NCI-H1092 (cell line): ENCODE measurements at places on chromosomes 1 and 21.

GRCh38 chr1:73452522-73452921 is 745.5 kb downstream of the LRRIQ3 start:
- DNase-seq: no peak

DNA sequence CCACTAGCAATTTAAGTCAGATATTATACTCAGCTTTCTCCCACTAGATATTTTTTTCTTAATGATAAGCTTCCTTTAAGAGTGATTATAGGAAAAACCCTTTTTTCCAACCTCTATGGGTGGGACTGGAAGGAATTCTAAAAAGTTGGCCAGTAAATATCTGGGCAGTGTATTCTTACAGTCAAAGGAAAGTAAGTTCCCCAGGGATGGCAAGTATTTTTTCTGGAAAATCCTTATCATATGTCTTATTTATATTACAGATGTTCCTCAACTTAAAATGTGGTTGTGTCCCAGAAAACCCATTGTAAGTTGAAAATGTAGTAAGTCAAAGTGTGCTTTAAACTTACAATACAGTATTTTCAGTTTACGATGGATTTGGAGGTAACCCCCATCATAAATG is 29.2 kb downstream of the CMPK1 start:
- no peak for DNase-seq

DNA sequence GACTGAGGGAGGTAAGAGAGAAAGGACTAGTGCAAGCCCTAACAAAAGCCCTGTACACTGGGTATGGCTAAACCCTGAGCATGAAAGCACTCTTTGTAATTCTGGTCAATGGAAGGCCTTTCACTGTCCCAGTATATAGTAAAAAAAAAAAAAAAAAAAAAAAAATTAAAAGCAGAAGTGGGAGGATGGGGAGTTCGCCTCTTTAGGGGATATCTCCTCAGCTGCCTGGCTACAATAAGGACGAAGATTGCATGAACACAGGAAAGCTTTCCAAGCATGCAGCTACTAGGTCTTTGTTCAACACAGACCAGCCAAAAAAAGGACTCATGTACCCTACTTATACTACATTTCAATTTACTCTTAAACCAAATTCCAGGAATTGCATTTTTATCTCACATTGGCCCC is 59.1 kb downstream of the EIF4G3 start:
- no peak for DNase-seq

GRCh38 chr1:222620566-222620965 is 2.7 kb downstream of the MIA3 start:
- no peak for DNase-seq

DNA sequence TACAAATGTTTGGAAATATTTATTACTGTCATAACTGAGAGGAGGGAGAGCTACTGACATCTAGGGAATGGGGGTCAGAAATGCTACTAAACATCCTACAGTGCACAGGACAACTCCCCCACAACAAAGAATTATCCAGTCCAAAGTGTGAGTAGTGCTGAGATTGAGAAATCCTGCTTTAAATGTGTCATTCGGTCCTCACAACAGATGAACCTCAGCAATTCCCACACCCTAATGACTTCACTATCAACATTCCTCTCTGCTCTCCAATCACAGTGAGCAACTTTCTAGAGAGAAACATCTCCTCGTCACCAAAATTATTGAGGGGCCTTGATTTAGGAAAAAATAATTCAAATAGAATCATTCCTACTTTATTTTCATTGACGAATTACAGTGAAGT is 18.0 kb downstream of the OMA1 start:
- no peak for DNase-seq

- peak; percentile 12 for DNase-seq
Observed at GRCh38 chr1:58781541-58782177, 2.2 kb downstream of the JUN start.

DNA sequence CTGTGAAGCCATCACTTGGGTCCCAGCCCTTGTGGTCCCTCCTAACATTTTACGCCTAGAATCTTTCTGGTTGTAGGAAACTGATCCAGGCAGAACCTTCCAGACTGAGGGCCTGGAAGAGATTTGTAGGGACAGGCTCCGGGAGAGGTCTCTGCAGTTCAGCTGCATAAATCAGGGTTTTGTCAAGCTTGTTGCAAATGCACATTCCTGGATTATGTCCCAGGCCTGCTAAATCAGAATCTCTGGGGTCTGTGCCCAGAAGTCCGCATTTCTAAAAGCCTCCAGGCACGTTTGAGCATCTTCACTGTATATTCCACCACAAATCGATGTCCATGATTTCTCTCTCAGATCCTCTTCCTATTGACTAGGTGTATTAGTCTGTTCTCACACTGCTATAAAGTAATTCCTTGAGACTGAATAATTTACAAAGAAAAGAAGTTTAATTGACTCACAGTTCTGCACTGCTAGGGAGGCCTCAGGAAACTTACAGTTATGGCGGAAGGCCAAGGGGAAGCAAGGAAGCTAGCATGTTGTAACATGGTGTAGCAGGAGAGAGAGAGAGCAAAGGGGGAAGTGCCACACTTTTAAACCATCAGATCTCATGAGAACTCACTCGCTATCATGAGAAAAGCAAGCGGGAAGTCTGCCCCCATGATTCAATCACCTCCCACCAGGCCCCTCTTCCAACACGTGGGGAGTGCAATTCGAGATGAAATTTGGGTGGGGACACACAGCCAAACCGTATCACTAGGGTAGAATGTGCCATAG is 1.2 kb upstream of the FHAD1 start:
- no peak for DNase-seq

DNA sequence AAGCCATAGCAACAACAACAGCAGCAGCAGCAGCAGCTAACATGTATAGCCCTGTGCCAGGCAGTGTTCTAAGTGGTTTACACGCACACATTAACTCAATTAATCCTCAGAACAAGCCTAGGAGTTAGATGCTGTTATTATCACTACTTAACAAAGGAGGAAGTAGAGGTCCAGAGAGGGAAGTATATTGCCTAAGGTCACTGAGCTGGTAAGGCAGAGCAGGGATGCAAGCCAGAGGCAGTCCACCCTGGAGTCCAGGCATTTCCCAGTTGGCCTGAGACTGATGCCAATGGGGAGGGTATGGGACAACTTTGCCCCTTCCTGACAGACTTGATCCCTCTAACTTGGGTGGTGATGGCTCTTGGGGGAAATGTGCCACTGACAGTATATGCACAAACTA is 6.8 kb downstream of the CDC14A start:
- DNase-seq: no peak

DNA sequence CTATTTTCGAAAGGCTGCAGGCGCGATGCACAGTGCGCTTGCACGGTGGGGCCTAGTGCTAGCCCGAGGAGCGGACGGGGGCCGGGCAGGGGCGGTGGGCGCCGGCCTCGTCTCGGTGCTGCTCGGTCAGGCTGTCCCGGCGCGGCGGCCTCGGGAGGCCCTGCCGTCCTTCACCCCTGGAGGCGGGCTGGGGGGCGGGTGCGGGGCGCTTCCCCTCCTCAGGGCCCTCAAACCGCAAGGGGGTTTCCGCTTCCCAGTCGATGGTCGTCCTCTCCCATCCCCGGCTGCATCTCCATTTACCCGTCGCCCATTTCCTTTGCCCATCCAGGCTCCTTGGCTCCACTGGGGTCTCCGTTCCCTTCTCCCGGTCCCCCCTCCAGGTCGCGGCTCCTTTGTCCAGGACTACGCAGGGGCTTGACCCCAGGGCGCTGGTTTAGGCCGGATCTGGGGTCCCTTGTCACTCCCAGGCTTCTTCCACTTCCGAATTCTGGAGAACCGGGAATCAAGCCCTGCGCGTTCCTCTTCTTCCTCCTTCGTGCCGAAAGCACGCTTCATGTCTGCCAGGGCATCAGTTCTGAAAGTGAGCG is 196.3 kb upstream of the LMO4 start:
- DNase-seq: no peak

GRCh38 chr1:106924360-106924759 is 132.1 kb upstream of the PRMT6 start:
- no peak for DNase-seq

- DNase-seq: no peak
Observed at GRCh38 chr1:87763483-87763882, 434.8 kb downstream of the LMO4 start.

DNA sequence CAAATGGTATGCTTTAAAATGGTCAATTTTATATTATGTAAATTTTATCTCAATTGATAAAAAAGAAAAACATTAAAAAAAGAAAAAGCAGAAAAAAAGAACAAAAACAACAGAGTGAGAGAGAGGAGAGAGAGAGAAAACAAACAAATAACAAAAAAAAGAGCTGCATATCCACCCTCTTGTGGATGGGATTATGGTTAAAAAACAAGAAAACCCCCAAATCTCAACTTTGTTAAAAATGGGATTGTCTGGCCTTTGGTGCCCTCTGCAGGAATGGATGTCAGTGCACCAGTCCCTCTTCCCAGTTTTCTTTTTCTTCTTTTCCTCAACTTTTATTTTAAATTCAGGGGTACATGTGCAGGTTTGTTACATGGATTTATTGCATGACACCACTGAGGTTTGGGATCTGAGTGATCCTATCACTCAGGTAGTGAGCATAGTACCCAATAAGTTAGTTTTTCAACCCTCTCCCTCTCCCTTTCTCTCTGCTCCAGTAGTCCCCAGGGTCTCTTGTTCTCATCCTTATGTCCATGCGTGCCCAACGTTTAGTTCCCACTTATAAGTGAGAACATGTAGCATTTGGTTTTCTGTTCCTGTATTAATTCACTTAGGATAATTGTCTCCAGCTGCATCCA is 28.1 kb downstream of the RNF187 start:
- DNase-seq: no peak

- no peak for DNase-seq
Observed at GRCh38 chr1:43069461-43070050, 102.5 kb downstream of the EBNA1BP2 start.

- no peak for DNase-seq
Observed at GRCh38 chr1:216523449-216524190, 100.4 kb upstream of the USH2A start.

DNA sequence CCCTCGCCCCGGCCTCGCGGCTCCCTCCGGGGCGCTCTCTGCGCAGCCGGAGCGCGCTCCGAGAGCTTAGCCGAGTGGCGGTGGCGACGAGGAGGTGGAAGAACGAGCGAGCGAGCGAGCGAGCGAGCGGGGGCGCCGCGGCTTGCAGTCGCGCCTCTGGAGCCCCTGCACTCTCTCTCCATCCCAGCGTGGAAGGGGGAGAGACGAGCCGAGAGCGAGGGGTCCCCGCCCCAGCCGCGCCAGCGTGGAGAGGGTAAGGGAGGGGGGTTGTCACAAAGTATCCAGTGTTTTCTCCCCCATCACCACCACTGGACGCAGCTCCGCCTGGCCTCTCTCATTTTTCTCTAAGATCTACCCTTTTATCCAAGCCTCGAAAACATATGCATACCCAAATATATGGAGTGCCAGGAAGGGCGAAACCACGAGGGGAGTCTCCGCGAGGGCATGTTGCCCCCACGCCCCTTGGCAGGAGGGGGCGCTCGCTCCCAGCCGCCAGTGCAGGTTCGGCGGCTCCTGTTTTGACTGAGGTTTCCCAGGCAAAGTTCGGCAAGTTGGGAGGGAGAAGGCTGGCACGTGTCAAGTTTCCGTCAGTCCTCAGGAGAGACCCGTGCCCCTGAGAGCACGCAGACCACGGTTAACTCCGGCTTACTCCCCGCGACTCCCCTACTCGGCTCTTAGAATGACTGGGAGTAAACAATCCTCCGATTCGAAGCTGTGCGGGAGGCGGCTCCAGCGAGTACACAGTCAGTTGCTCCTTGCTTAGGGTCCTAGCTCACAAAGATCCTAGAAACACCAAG is 569 bp upstream of the DAB1 start:
- peak; percentile 7 for DNase-seq

DNA sequence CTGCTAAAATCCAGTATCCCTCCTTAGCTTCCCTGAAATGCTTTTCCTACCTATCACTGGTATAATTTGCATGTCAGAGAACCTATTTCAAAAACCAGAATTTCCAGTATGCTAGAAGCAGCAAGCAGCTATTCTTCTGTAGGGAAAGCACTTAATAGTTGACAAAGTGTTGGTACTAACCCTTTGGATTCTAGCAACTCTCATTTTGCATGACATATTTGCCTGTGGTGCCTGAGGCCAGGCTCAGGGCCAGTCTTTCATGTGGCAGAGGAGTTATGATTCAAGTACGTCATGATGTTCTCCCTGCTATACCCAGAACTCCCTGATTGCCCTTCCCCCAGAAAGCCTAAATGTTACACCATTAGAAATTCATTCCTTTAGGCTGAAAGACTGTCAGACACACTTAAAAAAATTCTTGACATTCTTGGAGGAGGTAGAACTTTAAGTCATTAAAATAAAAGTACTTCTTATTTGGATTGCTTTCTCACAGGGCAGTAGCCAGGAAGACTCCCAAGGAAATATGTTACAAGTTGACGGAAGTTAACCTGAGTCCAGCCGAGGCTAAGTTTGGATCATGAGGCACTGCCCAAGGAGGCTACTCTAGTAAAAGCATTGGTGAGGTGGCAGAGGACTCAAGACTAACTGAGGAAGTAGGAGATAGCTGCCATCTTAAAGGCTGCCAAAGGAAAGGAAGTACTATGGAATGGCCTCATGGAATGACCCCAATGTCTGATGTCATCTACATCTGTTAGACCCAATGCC is 298.4 kb upstream of the SPAG17 start:
- DNase-seq: no peak

DNA sequence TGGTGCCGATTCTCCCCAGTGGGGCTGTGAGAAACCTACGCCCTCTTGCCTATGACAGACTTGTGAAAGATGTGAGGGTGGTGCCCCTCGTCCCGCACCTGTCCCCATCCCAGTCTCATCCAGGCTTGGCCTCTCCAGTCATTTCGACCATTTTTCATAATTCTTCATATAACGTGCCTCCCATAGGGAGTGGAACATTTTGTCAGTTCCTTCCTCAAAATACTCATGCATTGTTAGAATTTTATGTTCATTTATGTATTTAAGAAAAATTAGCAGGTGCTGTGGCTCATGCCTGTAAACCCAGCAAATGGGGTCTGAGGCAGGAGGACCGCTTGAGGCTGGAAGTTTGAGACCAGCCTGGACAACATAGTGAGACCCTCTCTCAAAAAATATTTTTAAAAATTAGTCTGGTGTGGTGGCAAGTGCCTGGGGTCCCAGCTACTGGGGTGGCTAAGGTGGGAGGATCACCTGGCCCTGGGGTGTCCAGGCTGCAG is 19.7 kb upstream of the SMPDL3B start:
- DNase-seq: no peak

- no peak for DNase-seq
Observed at GRCh38 chr1:54338464-54338863, 67.7 kb downstream of the SSBP3 start.

DNA sequence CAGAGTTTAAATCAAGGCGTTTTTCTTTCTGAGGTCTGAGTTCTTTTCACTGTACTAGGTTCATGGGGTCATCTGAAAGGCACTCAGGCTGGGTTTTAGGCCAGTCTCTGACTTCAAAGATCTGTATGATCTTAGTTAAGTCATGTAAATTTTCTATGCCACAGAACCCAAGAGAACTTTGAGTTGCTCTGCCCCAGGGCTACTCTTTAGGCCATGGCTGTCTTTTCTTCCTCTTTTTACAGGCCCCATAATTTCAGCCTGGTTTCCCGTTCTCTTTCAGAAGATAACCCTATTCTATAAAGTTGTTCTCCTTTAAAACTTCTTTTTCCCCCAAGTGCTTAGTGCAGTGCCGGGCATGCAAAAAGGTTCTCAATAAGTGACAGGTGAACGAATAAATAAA is 26.1 kb downstream of the METTL13 start:
- DNase-seq: no peak
